Forelimb muscle (tissue), 1 donor: ENCODE measurements at places on chromosomes 7 and 10. TPM values are rescaled to one million over a fixed set of nuclear protein-coding genes. Genes with fewer than 3 reads are reported as not detected.
A peak's percentile ranks its signal among the peaks of the same experiment; 100 is the strongest.

DNA sequence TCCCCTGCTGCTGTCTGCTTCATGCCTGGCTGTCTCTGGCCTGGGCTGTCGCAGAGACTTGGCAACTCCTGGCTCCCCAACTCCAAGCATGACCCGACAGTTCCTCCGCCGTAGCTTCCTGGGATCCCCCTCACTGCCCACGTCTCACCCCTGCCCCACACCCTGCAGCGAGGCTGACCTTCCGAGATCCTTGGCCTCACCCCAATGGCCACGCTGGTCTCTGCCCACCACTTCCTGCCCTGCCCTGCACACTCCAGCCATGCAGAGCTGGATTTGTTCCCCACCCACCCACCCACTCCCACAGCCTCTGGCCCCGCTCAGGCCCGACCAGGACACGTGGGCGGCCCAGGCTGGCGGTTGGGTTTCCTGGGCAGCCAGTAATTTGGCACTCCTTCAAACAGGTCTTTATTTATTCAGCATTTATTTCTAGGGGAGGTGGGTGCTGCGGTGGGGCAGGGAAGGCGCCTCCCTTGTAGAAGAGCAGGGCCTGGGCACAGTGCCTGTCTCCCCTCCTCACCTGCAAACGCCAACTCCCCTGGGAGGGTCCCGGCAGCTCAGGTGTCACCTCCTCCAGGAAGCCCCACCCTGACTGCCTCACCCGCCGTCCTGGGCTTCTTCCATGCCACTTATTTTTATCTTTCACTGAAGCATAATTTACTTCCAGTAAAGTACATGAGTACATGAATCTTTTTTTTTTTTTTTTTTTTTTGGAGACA is 25.5 kb downstream of the GTF2IRD1 start:
- DNase-seq = no peak

- DNase-seq = no peak
Measured at GRCh38 chr10:80382989-80383388, 25.4 kb upstream of the PRXL2A start.

DNA sequence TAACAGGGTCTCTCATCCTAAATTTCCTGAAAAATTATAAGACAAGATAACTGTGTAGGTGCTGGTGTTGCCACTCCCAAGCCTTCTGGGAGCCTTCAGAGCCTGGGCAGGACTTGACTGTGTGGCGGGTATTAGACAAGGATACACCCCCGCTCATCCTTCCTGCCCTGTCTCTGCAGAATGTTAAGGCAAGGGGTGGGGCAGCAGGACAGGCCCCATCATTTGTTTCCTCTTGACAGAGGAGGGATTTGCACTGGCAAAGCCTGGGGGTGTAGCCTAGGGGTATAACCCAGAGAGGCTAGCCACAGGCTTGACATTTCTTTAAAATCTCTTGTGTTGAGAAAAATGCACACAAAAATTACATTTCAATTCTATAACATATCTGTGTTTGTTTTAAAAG is 63.5 kb downstream of the GOLGA7B start:
- DNase-seq = no peak

Gene TBXAS1
- polyA plus RNA-seq = 2.8 TPM

- DNase-seq = no peak
Measured at GRCh38 chr7:80815733-80816132, 103.1 kb downstream of the SEMA3C start.

Gene ESYT2
- polyA plus RNA-seq = 32.5 TPM

GRCh38 chr10:97298223-97298571 is 5.8 kb upstream of the ARHGAP19 start:
- DNase-seq = no peak

DNA sequence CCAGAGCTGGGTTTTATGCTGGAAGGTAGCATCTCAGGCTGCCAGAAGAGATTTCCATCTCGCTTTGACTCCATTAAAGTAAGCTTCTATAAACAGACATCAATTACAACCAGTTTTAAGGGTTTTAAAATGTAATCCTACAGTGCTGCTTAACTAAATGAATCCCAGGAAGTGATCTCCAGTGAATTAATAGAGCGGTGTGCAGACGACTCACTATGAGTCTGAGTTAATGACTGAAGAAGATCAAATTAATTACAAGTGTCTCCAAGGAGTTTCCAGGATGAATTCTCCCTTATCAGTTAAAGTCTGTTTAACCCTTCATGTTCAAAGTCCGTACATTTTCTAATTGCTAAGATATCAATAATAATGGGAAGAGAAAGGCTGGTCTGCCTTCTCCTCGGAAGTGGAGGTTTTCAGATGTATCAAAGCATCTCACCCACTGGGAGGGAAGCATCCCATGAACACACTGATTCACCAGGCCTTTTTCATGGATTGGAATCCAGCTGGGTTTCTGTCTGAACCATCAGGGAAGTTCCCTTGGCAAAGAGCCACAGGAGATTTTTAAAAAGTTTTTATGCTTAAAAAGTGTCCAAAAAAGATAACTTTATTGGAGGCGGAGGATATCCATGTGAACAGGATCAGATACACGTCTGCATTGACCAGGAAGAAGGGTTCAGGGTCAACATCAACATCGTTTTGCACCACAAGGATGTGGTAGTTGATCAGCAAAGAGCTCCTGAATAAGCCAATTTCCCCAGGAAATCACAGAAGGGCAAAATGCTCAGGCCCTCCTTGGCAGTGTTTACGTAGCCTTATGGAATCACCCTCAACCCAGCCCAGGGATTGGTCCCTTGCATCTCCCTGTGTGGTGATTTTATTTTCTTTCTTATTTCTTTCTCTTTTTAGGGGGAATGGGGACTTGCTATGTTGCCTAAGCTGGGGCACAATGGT is 288.2 kb downstream of the POU6F2 start:
- DNase-seq = no peak

DNA sequence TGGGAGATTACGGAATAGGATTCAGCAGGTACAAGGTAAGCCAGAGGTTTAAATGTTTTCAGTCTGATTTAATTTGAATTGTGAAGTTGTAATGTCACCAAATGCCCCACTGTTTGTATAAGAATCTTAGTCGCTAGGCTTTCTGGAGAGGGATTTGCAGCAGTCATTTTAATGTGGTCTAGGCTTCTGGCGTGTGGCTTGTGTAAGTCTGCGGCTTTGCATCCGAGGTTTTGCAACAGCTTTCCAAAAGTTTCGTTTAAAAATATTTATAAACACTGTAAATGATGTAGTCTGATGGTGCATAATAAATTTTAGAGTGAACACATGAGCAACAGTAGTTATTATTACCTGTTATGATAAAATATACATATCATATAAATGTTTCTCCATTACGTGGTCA is 26.1 kb upstream of the BHLHA15 start:
- DNase-seq = no peak

DNA sequence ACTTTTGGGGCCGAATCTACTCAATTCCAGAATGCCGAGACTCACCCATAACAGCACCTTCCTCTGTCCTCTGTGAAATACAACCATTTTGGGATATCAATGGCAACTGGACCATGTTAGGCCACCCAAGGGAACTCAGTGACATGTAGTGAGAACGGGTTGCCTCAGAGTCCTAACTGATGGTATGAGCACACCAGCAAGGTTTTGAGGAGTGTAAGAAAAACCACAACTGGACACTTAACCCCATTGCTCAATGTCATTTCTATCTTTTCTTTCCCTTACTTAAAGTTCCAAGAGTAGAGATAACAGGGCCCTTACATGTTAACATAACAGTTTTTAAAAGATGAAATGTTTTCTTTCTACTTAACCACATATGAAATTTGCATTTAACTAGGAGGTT is 67.1 kb downstream of the TNS3 start:
- DNase-seq = no peak

DNA sequence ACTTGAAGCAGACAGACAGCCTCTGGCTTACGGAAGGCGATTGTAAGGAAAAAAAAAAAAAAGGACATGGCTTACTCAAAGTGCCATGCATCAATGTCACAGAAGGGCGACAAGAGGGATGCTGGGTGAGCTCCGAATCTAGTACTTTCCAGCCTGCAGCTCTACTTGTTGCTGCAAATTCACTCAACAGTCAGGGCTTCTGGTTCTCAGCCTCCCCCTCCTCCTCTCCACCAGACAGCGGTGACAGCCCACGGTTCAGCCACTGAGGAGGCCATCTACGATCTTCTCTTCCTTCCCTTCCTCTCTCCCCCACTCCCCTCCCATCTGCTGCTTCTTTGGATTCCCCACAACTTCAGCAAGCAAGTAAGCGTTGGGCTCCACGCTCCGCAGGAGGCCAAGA is 63.5 kb downstream of the PRKAG2 start:
- DNase-seq = no peak

GRCh38 chr10:26890956-26891355 is 30.2 kb upstream of the ABI1 start:
- DNase-seq = peak; percentile 14

Gene NAT16
- polyA plus RNA-seq = not detected

GRCh38 chr10:132749371-132749795 is 36.6 kb downstream of the NKX6-2 start:
- DNase-seq = no peak

- DNase-seq = no peak
Measured at GRCh38 chr7:105339404-105340323, 49.1 kb downstream of the SRPK2 start.

DNA sequence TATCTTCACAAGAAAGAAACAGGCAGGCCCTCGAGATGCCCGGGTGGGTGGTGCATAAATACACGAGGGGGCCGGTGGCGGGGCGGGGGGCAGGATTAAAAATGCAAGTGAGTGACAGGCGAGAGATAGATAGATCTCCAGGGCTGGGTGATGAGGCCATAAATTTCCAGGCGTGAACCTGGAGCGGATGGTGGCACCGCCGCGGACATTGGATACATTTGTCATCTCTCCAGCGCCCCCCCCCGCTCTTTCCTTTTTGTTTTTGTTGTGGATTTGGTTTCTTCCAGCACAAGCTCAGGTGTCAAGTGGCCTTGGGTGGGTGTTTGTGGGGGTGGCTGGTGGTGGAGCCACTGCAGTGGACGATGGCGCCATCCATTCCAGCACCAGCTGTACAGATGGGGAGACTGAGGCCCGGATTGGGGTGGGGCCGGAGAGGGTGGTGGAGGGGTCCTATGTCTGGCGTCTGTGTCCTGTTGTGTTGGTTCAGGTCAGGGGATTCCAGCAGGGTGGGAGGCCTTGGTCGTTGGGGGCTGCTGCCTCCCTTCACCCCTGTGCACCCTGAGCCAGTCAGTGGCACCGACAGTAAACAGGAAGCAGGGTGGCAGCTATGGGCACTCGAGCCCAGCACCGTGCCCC is 2.9 kb downstream of the ELFN1 start:
- no peak for DNase-seq

GRCh38 chr10:70053841-70054288 is 1.2 kb downstream of the MACROH2A2 start:
- no peak for DNase-seq

DNA sequence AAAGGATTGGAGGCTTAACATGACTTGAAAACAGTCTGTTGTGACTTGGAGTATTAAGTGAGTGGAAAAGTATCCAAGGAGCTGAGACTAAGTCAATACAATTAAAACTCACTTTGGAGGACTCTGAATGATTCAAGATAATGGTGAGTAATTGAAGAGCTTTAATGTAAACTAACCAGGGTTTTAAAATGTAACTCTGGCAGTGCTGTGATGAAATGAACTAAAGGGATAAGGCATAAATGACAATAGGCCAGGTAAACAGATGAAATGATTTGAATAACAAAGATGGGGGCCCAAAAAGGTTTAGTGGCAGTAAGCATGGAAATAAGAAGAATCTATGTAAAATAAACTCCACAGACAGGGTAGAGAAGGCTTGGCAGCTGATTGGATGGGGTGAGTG is 316.5 kb upstream of the CACNA2D1 start:
- no peak for DNase-seq

DNA sequence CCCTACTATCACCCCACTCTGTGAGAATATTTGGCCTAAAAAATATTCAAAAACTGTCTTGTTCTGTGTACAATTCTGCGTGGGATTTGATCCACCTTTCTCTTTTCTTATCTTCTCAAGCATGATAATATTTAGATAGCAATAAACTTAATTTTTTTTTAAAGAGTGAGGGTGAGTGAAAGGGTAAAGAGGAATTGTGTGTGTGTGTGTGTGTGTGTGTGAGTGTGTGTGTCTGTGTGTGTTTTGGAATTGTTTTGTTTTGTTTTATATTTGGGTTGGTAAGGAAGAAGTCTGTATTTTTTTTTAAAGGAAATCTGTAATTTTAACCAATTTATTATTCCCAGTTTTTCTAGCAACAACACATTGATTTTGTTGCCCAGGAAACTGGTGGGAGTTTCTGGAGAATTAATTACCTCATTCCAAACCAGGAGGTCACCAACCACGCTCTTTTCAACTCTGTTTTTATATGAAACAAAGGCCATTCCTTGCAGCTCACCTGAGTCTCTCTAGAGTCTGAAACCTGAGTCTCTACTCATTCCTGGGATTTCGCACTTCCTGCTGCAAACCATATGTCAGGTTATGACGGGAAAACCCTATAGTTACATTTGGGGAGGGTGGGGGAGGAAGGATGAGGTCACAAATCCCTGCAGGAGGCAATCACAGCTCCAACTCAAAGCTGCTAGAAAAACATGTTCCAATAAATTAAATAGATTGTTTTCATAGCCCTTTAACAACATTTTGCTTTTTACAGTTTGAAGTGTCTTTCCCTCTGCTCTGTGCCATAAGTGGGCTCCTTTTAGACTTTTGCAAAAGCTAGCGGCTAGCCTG is 38.1 kb upstream of the XPNPEP1 start:
- no peak for DNase-seq

Gene PRR15
- polyA plus RNA-seq = not detected

DNA sequence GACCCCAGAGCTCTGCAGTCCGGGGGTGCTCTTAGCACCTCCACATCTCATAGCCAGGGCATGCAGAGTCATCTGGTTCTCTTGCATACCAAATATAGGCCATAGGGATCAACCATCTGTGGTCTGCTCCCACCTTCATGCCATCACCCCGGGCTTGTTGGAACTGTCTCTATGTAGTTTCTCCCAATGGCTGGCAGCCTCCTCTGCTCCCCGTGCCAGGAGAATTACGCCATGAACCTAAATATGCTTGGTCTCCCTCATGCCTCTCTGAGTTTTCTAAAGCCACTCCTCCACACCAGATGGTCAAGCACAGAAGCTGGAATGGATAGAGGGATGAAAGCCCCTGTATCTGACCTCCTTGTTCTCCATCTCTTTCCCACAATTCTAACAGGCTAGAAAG is 302.6 kb upstream of the MYO3A start:
- no peak for DNase-seq

- no peak for DNase-seq
Measured at GRCh38 chr7:11557627-11558026, 274.4 kb downstream of the THSD7A start.

Gene HYAL4
- polyA plus RNA-seq = 0.05 TPM

DNA sequence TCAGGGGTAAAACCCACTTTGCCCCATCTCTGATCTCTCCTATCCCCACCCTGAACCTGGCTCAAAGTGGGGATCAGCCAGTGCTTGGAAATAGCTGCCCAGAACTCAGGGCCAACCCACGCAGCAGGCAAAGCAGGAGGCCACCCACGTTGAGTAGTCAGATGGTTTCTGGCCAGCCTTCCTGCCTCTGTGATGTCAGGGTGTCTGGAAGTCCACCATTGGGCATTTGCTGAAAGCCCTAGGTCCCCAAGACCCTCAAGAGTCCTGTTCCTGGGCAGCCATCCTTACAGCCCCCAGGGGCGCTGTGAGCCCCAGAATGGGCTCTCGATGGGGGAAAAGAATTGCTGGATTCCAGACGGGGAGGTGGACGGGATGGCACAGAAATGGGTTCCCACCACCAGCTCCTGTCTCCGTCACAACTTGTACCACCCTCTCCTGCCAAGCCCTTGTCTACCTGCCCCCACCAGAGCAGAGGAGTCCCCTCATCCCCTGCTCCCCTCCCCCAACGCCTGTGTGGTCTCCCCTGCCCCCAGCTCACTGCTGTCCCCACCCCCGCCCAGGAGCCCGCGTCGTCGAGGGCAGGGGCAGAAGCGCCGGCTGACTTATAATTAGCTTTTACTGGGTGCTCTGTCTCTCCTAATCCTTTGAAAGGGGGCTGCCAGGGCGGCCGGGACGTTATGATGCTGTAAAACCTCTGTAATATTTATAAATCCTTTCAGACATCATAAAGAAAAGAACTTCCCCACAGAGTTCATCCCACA is 3.9 kb downstream of the MYL10 start:
- no peak for DNase-seq
